ENCODE measurements at places on chromosomes 12 and 14. TPM values are rescaled to one million over a fixed set of nuclear protein-coding genes. Genes with fewer than 3 reads are reported as not detected.
A peak's percentile ranks its signal among the peaks of the same experiment; 100 is the strongest.

CPM gene
- 26.8 TPM for total RNA-seq

DNA sequence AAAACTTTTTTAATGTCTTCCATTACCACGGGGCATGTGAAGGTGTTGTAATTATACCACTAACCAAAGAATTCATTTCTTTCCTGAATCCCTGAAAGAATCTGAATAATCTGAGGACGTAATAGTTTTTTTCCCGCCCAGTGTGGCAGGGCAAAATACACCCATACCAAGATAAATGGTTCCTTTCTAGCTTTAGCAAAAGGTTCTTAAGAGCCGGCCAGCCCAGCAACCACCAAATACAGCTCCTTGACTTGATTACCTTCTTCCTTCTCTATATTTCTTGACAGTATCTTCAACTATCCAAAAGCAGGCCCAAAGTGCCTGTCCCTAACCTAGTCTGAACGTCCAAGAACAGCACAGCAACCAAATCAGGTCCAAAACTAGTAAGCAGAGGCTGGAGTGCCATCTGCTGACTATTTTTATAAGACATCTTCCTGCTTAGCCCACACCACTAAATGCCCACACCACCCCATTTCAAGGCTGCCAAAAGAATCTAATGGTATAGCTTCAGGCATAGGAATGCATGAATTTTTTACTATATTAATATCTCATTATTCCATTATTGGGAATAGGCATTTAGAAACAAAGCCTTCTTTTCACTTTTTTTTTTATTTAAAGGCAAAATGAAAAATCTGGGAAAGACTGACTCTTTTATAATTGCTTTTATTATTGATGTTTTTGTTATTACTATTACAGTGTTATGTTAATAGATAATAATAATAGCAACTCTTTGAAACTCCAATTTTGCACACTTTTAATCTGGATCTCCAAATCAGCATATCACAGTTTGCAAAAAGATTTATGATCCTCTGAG, 524.4 kb downstream of the MED13L start:
- H3K27ac ChIP-seq, result peak overlapping the region; percentile 91
- no peak overlapping the region for H3K4me3 ChIP-seq
- peak; percentile 83 for DNase-seq
- H3K27me3 ChIP-seq, result no peaks in the 10 kb centered on the region
- peaks cover 8% of the 10 kb centered on the region for H3K4me1 ChIP-seq
- H3K36me3 ChIP-seq, result no peaks in the 10 kb centered on the region

GLS2 gene
- 6.4 TPM for total RNA-seq

GRCh38 chr12:104788840-104789271, 169.2 kb downstream of the SLC41A2 start:
- no peak for DNase-seq
- H3K4me3 ChIP-seq, result no peak overlapping the region
- H3K36me3 ChIP-seq, result no peaks in the 10 kb centered on the region
- H3K27me3 ChIP-seq, result no peaks in the 10 kb centered on the region
- no peak overlapping the region for H3K27ac ChIP-seq

A2M gene
- 567 TPM for total RNA-seq

- no peaks in the 10 kb centered on the region for H3K4me1 ChIP-seq
- H3K27ac ChIP-seq, result no peak overlapping the region
- no peaks in the 10 kb centered on the region for H3K27me3 ChIP-seq
- no peak overlapping the region for H3K4me3 ChIP-seq
Observed at GRCh38 chr14:99079061-99079727, 192.8 kb downstream of the BCL11B start.

- no peak overlapping the region for H3K4me3 ChIP-seq
- H3K36me3 ChIP-seq, result no peaks in the 10 kb centered on the region
Observed at GRCh38 chr12:112183141-112184021, 58.0 kb downstream of the TRAFD1 start.

BIN2 gene
- 0.07 TPM for total RNA-seq

DNA sequence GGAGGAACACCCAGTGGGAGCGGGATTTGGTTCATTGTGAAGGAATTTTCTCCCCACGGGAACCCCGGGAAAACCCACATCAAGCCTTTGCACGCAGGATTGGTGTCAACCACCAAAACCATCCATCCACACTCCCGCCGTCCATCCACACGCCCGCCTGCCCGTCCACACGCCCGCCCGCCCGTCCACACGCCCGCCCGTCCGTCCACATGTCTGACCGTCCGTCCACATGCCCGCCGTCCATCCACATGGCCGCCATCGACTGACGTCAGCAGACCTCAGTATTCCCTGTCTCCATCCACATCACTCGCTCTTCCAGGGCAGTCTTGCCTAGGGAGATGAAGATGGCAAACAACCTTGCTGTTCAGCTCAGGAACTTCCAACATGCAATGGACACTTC, 6.7 kb upstream of the GPR132 start:
- no peak overlapping the region for H3K4me3 ChIP-seq
- peaks cover 9% of the 10 kb centered on the region for H3K4me1 ChIP-seq
- no peaks in the 10 kb centered on the region for H3K27me3 ChIP-seq
- DNase-seq, result no peak

PSME1 gene
- total RNA-seq, result 123 TPM

SERPINA4 gene
- total RNA-seq, result 22.7 TPM

BDKRB1 gene
- total RNA-seq, result 15.3 TPM

- H3K27me3 ChIP-seq, result no peaks in the 10 kb centered on the region
- H3K27ac ChIP-seq, result peak overlapping the region; percentile 44
- H3K36me3 ChIP-seq, result no peaks in the 10 kb centered on the region
- peaks cover 6% of the 10 kb centered on the region for H3K4me1 ChIP-seq
- no peak overlapping the region for H3K4me3 ChIP-seq
Observed at GRCh38 chr14:54133896-54134295, 177.3 kb upstream of the BMP4 start.

MYO1H gene
- not detected for total RNA-seq

GRCh38 chr12:99809909-99810308, 162.4 kb downstream of the GARIN6 start:
- H3K4me3 ChIP-seq, result no peak overlapping the region
- no peaks in the 10 kb centered on the region for H3K36me3 ChIP-seq

GLIPR1L2 gene
- not detected for total RNA-seq

POC1B gene
- 18.9 TPM for total RNA-seq

DNA sequence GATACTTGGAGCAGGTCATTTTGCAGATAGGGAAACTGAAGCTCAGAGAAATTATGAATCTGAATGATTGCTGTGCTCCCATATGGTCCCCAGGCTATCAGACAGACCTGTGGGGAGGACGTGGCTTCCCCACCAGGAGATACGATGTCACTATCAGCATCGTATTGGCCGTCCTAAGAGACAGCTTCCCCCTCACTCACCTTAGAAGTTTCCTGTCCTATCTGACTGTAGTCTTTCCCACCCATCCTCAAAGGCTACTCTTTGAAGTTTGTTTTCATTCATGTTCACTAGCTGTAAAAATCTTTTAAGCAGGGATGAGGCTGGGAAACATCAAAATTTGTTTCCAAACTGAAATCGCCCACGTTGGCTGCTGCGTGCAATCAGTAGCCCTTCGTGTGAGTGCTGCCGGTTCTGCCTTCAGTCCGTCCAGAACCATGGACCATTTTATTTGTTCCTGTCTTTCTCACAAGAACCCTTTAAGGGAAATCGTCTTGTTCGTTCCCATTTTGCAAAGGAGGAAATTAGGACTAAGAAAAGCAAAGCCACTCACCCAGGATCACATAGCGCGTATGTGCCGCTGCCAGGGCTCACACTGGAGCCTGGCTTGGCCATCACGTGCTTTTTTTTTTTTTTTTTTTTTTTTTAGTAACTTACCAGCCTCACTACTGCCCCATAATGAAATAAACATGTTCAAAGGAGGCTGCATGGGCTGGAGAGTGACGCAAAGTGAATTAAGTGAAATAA, 1.0 kb upstream of the KDM2B start:
- DNase-seq, result no peak
- H3K27me3 ChIP-seq, result no peaks in the 10 kb centered on the region
- peak overlapping the region; percentile 49 for H3K27ac ChIP-seq
- H3K4me1 ChIP-seq, result peaks cover 29% of the 10 kb centered on the region
- no peak overlapping the region for H3K4me3 ChIP-seq
- H3K36me3 ChIP-seq, result no peaks in the 10 kb centered on the region
